Non-pigmented ciliary epithelial cell (primary cell): ENCODE measurements at places on chromosomes 2 and 18.

- DNase-seq = no peak
Measured at GRCh38 chr2:172623249-172623965, 67.5 kb downstream of the PDK1 start.

GRCh38 chr18:58254873-58255511 lies 211.0 kb downstream of the NEDD4L start:
- DNase-seq = no peak

DNA sequence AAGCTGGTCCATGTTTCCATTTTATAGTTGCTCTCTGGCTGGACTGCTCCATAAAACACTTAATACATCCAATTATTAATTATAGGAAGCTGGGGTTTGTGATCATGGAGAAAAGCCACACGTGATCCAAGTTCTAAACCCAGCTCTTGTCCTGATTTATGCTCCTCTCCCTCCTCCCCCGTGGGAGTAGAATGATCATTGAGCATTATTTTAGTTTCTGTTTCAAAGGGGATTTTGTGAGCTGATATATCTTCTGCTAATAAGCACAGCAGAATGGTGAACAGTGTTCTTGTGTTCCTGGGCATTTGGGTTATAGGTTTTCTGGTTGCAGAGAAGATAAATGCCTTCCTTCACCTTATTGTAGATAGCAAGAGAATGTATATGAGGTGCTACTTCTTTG lies 135.7 kb upstream of the TMEM200C start:
- DNase-seq = no peak

GRCh38 chr2:83233326-83233725 lies 1225.8 kb downstream of the SUCLG1 start:
- DNase-seq = no peak

- no peak for DNase-seq
Measured at GRCh38 chr2:150585221-150585971, 97.9 kb upstream of the RND3 start.

GRCh38 chr2:27849558-27850205 lies 40.5 kb downstream of the RBKS start:
- DNase-seq = no peak

DNA sequence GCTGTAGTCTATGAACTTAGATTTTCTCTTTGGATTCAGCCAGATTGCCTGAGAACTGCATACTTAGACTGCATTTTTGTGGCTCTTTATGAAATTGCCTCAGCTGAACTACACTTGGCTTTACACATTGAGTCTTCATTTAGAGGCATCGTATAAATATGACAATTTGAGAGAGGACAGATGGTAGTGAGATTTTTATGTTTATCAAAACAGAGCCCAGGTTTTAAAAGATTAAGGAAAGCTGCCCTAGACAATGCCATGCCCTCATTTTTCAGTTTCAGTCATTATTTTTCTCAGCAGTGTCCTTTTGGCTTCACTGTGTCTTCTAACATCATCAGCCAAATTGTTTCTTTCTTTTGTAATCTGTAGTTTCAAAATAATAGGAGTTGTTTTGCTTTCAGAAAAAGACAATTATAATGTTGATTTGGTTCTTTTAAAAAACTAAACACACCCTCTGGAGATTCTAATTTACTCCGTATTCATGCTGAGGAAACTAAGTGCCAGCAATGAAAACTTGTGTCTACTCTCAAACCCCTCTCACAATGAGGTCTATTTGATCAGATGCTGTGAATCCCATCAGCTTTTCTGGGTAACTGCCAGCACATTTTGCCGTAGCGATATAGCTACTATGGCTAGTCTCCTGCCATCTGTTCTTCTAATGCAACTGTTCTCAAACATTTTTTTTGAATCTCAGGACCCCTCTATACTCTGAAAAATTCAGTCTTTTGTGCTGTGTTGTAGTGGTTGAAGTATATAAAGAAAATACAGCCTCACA lies 46.2 kb downstream of the TWSG1 start:
- no peak for DNase-seq

- no peak for DNase-seq
Measured at GRCh38 chr2:227221120-227221519, 56.7 kb downstream of the COL4A3 start.

DNA sequence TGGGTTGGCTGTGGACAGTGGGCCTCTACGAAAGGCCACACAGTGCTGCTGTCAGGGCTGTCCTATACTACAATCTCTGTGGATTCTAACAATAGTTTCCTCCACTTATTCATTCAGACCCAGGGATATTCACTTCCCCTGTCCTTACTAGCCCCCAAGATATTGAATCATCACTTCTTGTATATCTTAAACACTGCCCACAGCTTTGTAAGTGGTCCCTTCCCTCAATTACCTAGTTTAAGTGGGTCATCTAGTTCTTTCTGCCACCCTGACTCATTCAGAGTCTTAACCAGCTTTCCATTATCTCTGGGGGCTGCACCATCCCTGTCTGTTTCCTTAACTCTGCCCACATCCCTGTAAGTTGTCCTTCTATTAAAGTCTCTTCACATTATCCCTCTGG lies 69.2 kb downstream of the CD28 start:
- DNase-seq = no peak

DNA sequence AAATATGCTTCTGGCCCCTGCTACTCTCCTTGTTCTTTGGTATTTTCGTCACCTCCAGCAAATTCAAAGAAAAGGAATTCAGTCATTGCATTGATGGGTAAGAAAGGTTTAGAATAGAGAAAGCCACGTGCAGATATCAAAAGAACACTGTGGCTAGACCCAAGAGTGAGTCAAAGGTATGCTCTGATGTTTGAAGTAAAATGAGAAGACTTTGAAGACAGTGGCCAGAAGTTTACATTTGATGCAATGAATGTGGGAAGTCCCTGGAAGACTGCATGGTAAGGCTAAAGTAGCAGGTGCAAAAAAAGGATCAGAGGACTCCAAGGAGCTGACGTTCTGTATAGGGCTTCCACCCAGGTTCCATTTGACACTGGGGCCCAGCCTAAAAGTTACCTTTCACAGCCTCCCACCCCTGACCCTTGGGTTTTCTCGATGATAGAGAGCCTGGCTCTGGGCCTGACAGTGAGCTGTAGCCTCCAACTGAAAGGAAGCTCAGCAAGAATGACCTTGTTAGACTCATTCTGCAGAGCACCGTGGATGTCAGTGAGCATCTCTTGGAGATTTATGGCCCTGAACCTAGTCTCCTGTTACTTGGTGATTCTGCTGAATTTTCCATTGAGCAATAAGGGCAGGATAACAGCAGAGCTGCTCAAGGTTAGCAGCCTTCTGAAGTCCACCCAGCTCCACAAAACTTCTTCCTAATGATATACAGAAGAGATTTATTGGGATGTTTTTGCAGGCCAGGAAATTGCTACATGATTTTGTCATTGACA lies 223.7 kb upstream of the RBBP8 start:
- no peak for DNase-seq

GRCh38 chr2:221444106-221444505 lies 128.0 kb downstream of the EPHA4 start:
- DNase-seq = peak; percentile 72

DNA sequence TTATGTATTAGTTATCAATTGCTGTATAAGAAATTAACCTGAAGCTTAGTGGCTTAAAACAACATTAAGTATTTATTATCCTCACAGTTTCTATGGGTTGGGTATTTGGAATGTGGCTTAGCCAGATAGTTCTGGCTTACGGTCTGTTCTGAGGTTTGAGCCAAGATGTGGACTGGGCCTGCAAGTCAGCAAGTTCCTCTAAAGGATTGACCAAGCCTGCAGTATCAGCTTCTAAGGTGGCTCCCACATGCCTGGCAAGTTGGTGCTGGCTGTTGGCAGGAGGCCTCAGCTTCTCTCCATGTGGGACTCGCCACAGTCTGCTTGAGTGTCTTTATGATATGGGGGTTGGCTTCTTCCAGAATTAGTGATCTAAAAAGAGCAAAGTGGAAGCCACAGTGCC lies 45.0 kb upstream of the TCF4 start:
- DNase-seq = no peak

DNA sequence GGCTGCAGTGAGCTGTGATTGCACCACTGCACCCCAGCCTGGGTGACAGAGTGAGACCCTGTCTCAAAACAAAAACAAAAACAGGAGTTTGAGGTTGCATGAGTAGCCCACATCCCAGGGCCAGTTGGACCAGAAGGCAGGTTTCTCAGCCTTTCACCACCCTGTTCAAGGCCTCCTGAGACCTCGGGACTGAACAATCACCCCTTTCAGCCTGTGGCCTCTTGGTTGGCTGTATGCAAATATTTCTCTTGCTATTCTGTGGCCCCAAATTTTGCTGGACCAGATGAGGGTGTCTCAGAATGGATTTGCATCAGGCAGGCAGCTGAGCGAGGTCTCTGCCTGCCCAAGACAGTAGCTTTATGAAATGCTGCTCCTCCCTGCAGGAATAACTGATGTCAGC lies 56.9 kb downstream of the DPYSL5 start:
- no peak for DNase-seq

- peak; percentile 57 for DNase-seq
Measured at GRCh38 chr2:55721596-55722215, 28.1 kb upstream of the PNPT1 start.

DNA sequence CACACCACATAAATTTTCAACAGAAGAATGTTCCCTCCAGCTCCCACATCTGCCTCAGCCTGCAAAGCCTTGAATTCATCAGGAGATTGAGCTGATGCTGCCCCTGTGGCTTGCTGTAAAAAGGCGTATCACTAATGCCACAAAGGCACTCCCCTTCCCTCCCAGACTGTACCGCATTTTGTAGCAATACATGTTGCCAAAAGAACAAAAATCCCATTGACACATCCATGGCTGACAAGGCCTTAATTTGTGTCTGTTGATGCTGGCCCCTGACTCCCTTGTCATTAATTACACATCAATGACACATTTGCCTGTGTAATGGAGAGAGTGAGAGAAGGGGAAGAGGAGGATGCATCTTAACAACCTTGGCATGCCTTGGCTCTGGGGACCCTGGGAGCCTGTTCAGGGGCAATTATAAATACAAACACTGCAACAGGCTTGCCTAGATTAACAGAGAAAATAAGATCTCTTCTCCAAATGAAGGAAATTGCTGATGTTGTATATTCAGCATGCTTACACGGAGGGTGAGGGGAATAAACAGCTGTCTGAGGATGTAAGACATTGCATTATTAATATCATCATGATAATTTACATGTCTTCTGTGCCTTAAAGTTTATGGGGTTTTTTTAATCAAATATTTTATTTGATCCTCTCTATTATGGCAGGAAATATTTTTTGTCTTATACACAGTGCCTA lies 264.0 kb downstream of the SUCLG1 start:
- no peak for DNase-seq

DNA sequence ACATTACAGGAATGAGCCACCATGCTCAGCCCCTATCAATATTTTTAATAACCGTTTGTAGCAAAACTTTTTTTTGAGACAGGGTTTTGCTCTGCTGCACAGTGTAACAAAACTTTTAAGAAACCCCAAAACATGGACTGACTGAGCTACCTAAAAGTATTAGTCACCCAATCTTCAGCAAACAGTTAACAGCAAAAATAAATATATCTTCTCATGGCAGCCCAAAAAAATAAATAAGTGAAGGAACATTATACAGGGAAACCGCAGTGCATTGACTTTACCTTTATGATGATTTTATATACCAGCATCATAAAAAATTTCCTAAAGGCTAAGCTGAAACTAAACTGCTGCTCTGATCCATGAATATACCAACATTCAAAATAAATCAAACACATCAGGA lies 424.6 kb downstream of the METTL4 start:
- DNase-seq = no peak

DNA sequence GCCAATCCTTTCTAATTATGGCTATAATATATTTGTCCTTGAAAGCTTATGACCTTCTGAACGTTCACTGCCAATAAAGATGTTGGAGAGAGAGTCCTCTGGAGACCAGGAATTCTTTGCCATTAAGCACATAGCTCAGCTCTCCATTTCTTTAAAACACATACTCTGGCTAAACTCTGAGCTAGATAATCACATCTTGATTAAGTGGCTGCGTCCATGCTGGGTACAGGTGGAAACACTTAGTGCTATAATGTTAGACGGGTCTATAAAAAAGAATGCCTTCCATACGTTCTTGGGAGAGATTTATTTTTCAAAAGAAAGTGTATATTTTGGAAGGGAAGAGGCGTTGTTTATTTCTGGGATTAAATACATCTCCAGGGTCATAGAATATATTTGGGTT lies 314.5 kb downstream of the LPIN1 start:
- no peak for DNase-seq

DNA sequence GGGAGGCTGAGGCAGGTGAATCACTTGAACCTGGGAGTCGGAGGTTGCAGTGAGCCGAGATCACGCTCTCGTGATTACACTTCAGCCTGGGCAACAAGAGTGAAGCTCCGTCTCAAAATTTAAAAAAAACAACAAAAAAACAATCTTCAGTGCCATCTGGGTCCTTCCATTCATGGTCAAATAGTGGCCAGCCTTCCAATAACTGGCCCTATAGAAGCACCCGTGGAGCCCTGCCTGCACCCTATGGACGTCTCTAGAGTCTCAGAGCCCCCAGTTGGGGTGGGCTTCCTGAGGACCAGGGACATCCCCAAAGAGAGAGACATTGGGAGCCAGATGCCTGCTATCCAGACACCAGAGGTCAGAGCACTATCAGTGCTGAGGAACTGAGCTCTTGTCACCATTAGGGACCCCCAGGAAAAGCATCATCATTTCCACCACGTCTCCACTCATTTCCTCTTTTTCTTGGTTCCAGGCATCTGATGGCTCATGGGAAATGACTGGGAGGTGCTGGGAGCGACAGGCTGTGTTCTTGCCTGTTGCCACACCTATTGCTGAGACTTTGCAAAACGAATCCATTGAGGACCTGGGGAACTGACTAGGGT lies 9.4 kb downstream of the NEU2 start:
- DNase-seq = no peak

- DNase-seq = no peak
Measured at GRCh38 chr18:54780285-54780861, 47.9 kb upstream of the RAB27B start.

GRCh38 chr18:58251416-58251815 lies 207.4 kb downstream of the NEDD4L start:
- DNase-seq = no peak

- no peak for DNase-seq
Measured at GRCh38 chr18:36012891-36013290, 40.4 kb downstream of the RMP24 start.

DNA sequence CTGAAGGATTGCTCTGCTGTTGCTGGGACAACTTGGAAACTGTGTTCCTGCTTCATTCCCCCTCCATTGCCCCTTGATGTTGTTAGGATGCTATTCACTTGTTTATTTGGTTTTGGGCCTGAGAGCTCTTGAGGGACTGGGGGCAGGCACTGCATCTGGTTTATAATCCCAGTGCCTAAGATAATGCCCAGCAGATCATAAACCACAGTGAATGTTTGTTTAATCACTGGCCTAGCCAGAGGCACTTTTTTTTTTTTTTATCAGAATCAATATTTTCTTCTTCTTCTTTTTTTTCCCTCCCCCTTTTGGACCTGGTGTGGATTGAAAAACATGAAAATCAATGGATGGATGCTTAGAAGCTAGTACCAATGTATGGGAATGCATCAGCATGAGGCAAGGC lies 38.1 kb downstream of the KCNS3 start:
- no peak for DNase-seq

- no peak for DNase-seq
Measured at GRCh38 chr2:69505710-69506109, 68.5 kb upstream of the NFU1 start.
